ENCODE measurements at places on chromosomes 3 and 15. TPM values are rescaled to one million over a fixed set of nuclear protein-coding genes. Genes with fewer than 3 reads are reported as not detected.

RAB6B gene
- 0.29 TPM for total RNA-seq

PGBD4 gene
- total RNA-seq = 4.1 TPM

TERC gene
- total RNA-seq = 705 TPM

TMEM108 gene
- total RNA-seq = 3.2 TPM

ZNF620 gene
- 5.9 TPM for total RNA-seq

GNAT1 gene
- total RNA-seq = not detected
